ENCODE measurements at places on chromosomes 5 and 9.

DNA sequence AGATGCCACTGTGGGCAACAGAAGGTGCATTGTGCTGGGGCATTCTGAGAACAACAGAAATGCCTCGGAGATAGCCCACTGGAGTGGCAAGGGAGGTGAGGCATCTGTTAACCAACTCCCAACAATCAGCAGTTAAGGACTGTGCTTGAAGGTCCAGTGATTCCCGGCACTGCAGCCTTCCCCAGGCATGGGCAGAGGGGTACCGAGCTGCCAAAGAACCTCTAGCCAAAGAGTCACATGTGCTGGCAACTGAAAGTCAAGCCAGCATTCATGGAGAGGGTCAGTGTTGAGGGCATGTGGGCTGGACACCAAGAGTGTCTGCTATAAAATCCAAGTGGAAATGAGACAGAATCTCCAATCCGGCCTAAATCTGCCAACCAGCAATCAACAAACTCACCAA, 149.6 kb downstream of the ASTN2 start:
- DNase-seq, result no peak

GRCh38 chr5:19660679-19661078, 327.3 kb downstream of the CDH18 start:
- DNase-seq, result no peak

DNA sequence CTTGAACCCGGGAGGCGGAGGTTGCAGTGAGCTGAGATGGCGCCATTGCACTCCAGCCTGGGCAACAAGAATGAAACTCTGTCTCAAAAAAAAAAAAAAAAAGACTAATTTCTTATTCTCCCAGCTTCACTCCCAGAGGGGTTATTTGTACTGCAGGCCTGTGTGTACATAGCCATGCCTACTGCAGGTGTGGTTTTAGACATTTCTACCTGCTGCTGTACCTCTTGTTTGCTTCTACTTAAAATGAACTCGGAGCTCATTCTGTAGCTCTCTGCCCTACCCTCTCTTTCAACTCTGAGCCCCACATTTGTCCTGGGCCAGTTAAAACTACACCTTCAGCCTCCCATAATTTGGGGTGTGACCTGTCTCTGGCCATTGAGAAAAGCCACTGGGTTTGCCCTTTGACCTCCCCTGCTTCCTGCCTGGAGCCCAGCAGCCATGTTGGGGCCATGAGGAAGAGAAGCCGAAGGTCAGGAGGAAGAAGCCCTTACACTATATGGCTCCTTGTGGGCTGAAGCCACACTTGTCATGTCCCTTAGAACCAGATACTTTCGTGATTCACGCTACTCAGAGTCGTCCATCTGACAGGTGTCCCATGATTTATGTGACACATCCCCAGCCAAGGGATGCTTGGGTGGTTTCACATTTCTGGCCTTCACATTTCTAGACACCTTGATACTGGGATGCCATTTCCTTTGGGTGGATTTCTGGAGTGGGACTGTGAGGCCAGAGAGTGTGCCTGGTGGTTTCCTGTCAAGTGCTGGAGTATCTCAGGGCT, 9.4 kb upstream of the CARD19 start:
- DNase-seq, result no peak

DNA sequence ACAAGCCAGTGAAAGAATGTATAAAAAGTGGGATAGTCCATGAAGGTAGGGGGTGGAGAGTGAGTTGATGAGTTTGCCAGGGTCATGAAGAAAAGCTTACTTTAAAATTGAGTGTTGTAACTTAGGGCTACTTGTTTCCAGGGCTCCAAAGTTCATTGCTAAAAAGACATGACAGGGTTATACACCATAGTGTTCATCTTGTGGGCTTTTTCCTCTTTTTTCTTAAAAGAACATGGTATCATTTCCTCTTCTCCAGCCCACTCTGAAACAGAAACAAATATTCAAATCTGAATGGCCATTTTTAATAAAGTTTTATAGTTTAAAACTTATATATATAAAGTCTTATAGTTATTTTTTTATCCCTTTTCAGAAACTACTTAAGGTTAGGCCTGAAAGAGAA, 115.7 kb upstream of the SMC2 start:
- DNase-seq, result no peak

GRCh38 chr5:169696621-169697510, 59.8 kb downstream of the DOCK2 start:
- DNase-seq, result no peak

DNA sequence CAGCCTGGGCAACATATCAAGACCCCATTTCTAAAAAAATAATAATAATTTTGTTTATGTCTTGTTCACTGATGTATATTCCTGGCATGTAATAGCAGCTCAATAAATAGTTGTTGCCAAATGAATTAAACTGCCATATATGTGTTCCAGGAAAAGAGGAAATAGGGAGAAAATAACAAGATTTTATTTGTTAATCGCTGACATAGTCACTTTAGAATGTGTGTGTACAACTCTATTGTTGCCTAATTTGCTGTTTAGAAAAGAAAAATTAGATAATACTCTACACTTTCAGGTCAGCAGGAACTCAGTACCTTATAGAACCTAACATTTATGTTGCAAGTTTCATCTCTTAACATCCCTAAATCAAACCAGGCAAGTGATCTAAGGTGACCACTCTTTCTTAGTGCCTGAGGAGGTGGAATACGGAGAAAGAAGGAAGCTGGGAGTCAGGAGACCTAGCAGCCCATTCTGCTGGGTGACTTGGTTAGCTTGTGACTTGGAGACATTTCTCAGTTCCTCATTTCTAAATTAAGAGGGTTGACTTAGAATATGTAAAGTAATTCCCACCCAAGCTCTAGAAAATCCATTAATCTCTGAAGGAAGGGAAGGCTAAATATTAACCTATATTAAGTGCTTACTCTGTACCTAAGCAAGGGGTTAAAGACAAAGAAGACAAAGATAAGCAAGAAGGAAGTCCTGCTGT, 110.3 kb upstream of the IQGAP2 start:
- no peak for DNase-seq

DNA sequence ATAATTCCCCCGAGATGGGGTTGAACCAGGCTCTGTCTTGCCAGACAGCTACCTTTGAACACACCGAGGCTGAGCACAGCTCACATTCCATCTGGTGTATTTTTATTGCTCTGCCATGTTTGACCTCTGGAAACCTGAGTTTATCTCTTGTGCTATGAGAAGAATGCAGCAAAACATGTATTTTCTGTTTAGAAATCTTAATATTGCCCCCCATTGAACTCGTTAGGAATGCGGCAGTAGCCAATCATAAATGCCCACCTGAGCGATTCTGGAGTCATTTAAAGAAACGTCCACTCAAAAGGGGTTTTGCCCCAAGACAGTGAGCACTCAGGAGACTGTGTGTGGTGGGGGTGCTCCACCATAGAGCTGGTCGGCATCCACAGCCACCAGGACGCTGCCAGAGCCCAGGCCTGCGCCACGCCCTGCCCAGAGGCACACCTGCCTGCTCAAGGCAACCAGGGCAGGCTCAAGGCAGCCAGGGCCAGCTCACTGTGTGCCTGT, 26.9 kb downstream of the FGD3 start:
- no peak for DNase-seq

GRCh38 chr9:25205285-25205684, 473.0 kb downstream of the TUSC1 start:
- no peak for DNase-seq

- no peak for DNase-seq
Observed at GRCh38 chr5:141431286-141431685, 979 bp downstream of the PCDHGA12 start.

DNA sequence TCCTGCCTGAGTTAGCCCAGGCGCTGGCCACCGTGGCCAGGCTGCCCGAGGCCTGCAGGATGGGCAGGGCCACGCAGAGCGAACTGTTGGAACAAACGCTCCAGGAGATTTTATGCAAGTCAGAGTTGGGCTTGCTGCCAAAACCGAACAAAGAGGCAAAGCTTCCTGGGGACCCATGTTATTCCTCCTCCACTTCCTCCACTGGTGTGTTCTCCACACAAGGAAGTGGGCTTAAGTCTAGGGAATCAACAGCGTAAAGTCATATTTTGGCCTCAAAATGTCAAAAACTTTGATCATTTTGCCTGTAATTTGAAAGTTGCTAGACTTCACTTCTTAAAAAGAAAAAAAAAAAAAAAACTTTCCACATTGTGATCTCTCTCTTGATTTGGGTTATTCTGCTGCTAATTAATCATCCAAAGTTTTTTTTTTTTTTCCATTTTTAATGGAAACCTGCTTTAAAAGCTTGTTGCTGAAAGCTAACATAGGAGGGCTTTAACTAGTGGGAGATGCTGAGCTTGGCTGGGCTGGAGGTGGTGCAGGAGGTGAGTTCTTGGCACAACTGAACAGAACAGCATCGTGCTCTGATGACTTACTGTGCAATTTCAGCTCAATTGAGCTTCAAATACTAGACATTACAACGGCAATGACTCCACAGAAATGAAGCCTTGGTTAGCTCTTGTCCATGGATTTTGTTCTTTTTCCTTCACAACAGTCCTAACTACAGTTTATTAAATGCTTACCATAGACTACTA, 73.0 kb downstream of the PTPDC1 start:
- no peak for DNase-seq

GRCh38 chr5:149177911-149178565, 36.7 kb downstream of the ABLIM3 start:
- DNase-seq, result no peak

DNA sequence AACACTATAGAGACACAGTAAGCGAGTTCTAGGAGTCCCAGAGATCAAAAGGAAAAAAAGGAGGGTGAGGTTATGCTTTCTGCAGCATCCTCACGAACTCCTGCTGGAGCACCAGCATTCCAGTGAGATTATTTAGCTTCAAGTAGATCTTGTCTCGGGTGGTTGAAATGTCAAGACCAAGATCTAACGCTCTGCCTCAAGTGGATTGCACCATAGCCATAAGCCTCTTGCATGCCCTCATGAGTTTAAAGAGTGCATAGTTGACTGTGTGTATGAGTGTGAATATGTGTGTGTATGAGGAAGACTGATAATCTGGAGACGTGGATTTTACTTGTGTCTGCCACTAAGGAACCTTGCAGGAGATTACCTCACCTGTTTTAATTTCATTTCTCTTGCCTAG, 335.3 kb upstream of the ADAMTSL1 start:
- no peak for DNase-seq

GRCh38 chr9:1581926-1582325, 433.2 kb upstream of the SMARCA2 start:
- no peak for DNase-seq

DNA sequence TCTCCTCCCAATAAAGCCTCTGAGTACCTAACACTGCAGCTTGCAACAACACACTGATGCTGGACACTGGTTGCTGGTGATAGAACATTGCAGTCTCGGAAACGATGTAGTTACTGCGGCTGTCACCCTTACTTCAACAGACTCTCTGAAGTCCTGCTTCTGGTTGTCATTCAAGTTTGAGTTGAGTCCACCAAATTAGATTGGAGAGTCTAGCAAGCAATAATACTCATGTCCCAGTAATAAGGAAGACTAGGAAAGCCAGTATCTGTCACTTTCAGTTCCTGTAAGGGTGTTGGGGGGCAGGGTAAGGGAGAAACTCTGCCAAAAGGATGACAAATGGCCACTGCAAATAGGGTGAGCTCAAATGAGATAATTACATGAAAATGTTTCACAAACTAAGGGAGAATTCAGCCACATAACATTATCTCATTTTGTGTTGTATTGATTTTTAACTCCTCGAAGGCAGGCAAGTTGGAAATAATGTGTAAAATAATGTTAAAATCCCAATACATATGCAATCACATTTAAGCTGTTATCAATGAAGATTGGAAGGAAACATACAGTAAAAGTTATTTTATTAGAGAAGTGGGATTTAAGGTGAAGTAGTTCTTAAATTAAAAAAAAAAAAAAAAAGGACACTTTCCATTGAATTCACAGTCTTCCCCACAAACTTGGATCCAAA, 849 bp upstream of the IFT74 start:
- no peak for DNase-seq

GRCh38 chr5:58544926-58545325, 37.9 kb upstream of the RAB3C start:
- DNase-seq, result no peak

- no peak for DNase-seq
Observed at GRCh38 chr5:154092356-154093141, 53.8 kb downstream of the MFAP3 start.

DNA sequence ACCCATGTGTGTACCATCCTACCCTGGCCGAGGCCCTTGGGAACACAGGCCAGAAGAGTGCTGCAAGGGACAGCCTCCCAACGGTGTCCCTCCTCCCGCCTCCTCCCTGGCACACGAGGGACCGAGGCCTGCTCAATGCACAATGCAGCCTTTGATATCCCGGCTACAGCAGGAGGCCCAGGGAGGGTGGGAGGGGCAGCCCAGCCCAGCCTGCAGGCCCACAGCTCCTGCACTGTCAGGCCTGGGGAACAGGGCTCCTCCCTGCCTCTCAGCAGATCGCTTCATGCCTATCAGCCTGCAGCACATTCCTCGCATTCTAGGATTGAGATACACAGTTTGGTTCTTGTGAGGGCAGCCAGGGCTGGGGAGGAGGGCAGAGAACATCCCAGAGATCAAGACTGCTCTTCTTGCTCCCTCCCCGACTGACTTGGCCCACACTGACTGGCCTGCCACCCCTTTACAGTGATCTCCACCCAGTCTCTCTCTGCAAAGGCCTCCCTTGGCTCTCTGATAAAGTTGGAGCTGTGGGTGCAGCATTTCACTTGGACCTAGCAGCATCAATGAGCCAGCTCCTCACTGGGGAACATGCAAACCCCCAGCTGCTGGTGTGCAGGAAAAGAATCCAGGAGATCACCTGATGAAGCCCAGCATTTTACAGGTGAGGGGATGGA, at the start of gene SH3TC2:
Gene SH3TC2 (minus strand): TSS at position 46 of the 671 bp plus-strand sequence. CDS start 40 bp downstream, at position 6.
- DNase-seq, result no peak

- DNase-seq, result no peak
Observed at GRCh38 chr5:136133922-136134379, 1.3 kb downstream of the SMAD5 start.

DNA sequence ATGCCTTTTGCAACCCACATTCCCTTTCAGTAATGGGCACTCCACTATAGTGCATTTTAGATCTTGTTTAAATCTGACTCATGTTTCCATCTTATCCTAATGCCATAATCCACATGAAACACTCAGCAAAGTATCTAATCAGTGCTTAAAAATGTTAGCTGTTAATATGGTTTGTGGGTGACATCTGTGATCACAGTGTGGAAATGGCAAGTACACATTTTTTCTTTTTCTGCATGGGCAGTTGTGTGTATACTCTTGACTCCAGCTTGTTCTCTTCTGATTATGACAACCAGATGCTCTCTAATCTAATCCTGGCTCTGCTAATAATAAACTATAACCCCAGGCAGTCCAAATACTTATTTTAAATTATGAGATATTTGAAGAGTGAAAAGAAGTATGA, 103.3 kb downstream of the EDIL3 start:
- DNase-seq, result no peak

GRCh38 chr5:8756498-8757084, 789.3 kb downstream of the SEMA5A start:
- DNase-seq, result no peak
